ENCODE measurements at places on chromosomes 7 and 10.

- DNase-seq = no peak
Measured at GRCh38 chr10:75938380-75939122, 507.1 kb downstream of the LRMDA start.

- DNase-seq = peak; percentile 69
Measured at GRCh38 chr10:88120599-88121333, 257.3 kb downstream of the PTEN start.

GRCh38 chr7:134907639-134908038 is 78.7 kb upstream of the AGBL3 start:
- DNase-seq = no peak

DNA sequence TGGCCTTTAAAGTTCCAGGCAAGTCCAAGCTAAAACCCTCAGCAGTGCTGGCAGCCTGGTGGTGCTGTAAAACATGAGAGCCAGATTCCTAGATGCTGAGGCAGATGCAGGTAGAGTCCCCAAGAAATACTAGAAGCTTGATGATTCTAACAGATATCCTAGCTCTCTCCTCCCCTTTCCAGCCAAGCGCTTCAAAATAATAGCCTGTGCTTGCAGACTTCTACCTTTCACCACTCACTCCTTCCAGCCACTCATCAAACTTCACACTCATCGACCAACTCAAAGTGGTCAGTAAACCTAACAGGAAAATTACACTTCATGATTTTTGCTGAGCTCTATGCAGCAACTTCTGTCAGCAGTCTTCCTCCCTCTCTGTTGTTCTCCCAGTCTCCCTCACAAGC is 50.2 kb downstream of the LMBR1 start:
- DNase-seq = no peak

DNA sequence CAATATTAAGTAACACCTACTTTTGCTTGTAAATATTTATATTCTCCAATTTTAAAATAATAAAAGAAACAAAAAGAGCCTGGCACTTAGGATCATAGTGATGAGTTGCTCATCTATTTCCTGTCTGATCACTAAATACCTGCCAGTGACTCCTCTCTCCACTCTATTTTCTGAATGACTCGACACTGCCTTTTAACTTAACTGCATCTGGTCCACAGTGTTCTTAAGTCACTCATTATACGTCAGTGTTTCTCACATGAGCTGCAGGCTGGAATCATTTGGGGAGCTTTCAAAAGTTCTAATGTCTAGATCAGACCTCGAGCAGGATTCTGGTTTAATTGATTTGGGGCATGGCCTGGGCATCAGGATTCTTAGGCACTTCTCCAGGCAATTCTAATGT is 78.0 kb upstream of the AGBL3 start:
- no peak for DNase-seq

DNA sequence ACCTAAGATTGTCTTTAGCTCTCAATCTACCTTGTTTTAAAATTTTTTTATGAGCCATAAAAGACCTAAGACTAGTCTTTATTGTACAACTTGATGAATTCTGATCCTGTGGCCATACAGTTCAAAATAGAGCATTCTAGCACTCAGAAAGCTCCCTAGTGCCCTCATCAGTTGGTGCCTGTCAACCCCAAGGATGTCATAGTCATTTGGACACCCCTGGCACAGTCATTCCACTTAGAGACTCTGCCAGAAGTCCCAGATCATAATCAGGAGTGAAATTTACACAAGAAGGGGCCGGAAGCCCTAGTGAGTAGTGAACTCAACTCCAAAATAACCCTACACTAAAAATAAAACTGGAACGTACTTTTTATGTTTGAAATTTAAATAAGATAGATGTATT is 80.0 kb upstream of the INSIG1 start:
- DNase-seq = no peak

DNA sequence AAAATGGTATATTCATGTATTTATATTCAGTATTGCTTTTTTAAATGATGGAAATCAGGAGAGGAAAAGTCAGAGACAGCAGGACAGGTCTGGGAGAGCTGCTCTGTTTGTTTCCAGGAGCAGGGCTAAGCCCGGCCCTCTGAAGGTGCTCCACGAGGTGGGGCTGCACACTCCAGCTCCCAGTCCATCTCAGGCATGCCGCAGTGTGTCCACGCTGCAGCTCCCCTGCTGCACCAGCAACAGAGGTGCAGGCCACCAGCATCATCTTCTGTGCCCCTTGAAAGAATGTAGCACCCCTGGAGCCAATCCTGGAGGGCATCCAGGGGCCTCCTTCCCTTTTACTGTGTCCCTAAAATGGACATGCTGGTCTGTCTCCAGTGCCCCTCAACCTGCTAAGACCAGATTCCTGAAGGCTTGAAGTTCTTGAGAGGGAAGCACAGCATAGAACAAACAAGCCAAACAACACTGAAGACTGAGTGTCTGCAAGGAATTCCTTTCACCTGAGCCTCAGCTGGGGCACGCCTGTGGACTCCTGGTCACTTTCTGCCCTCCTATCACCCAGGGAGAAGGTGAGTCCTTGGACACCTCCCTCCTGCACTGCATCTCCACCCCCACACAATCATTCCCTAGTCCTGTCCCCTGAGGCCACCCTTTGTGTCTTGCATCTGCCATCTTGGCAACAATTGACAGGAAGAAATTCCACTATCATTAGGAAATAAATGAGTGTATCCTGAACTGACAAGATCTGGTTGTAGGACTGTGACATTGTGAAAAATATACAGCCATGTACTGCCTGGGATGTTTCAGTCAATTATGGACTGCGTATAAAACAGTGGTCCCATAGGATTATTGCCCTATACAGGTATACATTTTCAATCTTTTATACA is 100.5 kb downstream of the CXCL12 start:
- no peak for DNase-seq

- no peak for DNase-seq
Measured at GRCh38 chr10:119339109-119339508, 131.7 kb downstream of the GRK5 start.

GRCh38 chr10:72323771-72324191 is 30.9 kb downstream of the DNAJB12 start:
- DNase-seq = peak; percentile 81

DNA sequence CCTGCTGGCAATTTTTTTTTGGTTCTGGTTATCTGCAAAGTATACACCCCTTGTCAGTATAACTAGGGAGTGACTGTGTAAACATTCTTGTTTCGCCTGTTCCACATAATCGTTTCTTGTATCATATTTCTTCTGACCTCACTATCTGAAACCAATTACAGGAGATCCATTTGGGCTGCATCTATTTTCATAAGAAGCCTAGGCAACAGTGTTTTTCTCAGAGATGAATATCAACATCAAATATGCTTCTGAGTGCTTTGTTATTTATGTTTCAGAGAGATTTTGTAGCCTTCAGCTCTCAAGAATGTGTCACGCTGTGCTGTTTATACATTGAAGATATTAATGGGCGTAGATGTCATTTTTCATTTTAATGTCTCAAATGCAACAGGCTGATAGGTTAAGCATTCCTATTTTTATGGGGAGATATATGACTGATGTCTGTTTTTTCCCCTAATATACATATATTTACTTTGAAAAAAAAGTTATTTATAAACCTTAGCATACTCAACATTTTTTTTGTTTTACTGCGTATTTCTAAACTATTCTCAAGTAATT is 115.5 kb downstream of the FOXP2 start:
- no peak for DNase-seq

- DNase-seq = peak; percentile 29
Measured at GRCh38 chr10:36538953-36539586, 586.3 kb upstream of the ANKRD30A start.

- peak; percentile 55 for DNase-seq
Measured at GRCh38 chr7:24836084-24836483, 78.8 kb upstream of the GSDME start.

GRCh38 chr10:120456626-120457430 is at the start of gene PLPP4:
PLPP4 (plus strand) TSS chr10:120457227; CDS start chr10:120457306, 79 bp downstream.
- DNase-seq = no peak

- DNase-seq = no peak
Measured at GRCh38 chr7:29539471-29539870, 24.2 kb upstream of the PRR15 start.

GRCh38 chr10:3495281-3495680 is 289.7 kb downstream of the KLF6 start:
- DNase-seq = no peak

DNA sequence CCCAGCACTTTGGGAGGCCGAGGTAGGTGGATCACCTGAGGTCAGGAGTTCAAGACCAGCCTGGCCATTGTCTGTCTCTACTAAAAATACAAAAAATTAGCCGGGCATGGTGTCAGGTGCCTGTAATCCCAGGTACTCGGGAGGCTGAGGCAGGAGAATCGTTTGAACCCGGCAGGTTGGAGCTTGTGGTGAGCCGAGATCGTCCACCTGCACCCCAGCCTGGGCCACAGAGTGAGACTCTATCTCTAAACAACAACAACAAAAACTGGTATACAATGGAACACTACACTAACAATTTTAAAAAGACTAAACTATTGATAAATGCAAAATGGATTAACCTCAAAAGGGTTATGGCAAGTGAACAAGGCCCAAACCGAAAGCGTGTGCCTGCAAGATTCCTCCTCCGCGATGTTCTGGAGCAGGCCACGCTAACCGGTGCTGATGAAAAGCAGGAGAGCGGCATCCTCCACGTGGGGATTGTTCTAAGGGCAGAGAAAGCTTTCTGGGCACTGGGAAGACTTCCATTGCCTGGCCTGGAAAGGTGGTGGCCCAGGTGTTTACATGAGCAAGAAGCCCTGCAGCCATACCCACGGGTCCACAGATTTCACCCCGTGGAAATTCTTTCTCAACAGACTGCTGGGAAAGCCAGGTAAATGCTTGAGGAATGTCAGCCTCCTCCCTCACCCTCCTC is 53.8 kb downstream of the PDGFA start:
- DNase-seq = no peak

- DNase-seq = no peak
Measured at GRCh38 chr10:87660484-87661133, 931 bp downstream of the PAPSS2 start.

- no peak for DNase-seq
Measured at GRCh38 chr7:50473531-50473930, 23.4 kb upstream of the FIGNL1 start.

DNA sequence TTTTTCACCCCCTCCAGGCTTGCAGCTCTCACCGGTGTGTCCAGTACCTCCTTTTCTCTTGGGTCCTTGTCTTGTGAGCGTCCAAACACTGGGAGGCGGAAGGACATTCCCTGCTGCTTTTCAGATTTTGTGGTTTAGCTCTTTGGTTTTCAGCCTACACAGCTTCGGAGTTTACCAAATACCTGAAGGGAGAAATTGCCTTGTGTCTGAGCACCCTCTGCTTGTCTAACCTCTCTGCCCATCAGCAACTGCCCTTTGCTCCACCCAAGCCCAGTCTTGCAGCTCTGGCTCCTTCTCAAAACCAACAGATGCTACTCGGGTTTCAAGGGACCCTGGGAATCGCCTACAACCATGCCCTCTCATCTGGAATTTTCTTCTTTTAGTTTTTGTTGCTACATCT is 519.1 kb upstream of the IGFBP3 start:
- no peak for DNase-seq

- DNase-seq = no peak
Measured at GRCh38 chr7:121591926-121592325, 195.8 kb upstream of the FAM3C start.

DNA sequence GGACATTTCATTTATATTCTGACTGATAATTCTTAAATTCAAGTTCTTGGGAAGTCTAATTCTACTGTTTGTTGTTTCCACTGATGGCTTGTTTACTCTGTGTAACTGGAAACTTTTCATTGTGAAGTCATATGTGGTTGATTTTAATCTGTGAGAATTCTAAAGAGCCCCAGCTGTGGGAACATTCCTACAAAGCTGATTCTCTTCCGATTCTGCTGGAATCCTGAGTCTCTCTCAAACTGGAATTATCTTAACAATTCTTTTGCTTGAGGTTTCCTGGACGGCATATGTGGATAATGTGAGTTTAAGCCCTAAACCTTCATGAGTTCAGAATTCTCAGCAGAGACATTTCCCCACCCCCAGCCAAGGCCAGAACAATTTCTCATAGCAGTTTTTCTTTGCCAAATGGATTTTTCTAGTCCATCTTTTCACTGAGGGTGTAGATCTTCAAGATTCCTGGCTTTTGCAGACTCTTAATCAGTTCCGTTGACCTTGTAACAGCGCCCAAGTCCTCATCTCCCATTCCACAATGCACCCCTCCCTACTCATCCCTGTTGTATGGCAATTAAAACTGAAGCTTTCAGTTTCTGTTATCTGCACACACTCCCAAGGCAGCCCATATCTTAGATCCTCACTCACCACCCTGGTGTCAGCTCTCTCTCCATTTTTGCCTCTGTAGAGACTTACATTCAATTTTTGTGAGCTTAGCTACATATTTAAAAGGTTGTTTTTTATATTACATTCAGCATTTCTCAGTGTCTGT is 37.6 kb downstream of the GRM8 start:
- no peak for DNase-seq

DNA sequence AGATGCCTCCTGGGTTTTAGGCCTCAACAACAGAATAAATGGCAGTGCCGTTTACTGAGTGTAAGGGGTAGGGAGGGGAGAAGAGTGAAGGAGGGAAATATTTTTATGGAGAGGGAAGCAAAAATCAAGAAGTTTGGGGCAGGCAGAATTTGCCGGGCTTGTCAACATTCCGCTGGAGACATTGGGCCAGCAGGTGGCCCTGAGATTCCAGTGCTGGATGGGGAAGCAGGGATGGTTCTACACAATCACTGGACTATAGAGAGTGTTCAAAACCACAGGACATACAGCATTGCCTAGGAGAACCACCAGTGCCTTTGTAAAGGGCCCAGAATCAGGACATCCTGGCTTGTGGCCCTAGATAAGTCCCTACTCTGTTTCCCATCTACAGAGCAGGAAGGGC is 598.6 kb upstream of the MGMT start:
- DNase-seq = no peak

- no peak for DNase-seq
Measured at GRCh38 chr10:59244871-59245270, 68.4 kb downstream of the PHYHIPL start.

- DNase-seq = peak; percentile 76
Measured at GRCh38 chr7:6026011-6026819, 5.0 kb upstream of the ANKRD61 start.

DNA sequence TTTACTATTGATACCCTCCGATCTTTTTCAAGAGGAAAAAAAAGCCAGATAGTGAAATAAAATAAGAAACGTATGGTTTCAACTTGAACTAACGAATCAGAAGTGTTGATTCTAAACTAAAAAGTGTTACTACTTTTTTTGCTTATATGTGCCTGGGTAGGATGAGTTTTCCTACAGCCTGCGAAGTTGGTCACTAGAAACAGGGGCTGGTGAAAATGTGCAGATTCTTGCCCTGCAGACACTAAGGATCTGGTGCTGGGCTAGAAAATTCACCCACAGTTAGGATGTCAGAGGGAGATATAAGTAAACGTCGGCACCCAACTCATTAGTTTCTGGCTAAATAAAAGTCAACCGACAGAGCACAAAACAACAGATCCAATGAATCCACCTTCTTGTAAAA is 298.7 kb upstream of the NFE2L3 start:
- DNase-seq = peak; percentile 33

Data from NB4 (cell line).